Spinal cord (tissue), 10 donors: ENCODE measurements at places on chromosomes 1 and 21.

- DNase-seq, result no peak
Measured at GRCh38 chr1:91133248-91133647, 111.4 kb upstream of the ZNF644 start.

DNA sequence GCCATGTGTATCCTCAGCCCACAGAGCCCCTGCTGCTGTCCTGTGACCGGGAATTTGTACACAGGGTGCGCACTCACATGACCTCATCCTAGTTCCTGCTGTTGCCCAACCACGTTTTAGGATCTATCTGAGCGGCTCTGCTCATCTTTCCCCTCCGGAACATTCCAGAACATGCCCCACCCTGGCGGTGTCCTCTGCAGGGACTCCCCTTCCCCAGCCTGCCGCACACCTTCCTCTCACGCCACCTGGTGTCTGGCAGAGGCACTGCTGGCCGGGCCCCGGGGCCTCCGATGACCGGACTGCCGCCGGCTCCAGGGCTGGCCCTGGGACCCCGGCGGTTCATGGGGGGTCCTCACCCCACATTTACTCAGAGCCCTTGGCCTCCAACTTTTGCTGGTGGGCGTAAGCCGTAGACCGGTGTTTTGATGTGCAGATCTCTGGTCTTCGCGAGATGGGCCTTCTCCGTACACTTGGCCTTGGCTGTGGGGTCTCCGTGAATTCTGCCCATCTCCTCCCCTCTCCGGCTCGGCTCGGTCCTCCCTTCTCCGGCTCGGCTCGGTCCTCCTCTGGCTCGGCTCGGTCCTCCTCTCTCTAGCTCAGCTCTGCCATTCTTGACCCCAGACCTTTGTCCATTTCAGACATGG, 29.5 kb downstream of the ARHGEF16 start:
- DNase-seq, result peak; percentile 21

- no peak for DNase-seq
Measured at GRCh38 chr1:9589144-9589718, 520 bp downstream of the TMEM201 start.

DNA sequence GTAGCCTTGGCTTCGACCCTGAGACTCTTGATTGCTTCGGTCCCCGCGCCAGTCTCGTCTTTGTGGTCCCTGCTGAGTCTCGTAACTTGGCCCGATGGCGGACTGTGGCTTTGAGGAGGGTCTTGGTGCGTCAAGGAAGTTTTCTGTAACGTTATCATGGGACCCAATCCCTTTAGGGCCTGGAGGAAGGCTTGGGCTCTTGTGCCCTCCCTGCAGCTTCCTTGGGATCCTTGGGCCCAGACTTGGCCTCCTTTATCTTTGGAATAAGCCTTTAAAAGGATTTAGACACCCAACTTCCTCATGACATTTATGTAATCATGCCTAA, 371 bp downstream of the ZMPSTE24 start:
- DNase-seq, result peak; percentile 2

DNA sequence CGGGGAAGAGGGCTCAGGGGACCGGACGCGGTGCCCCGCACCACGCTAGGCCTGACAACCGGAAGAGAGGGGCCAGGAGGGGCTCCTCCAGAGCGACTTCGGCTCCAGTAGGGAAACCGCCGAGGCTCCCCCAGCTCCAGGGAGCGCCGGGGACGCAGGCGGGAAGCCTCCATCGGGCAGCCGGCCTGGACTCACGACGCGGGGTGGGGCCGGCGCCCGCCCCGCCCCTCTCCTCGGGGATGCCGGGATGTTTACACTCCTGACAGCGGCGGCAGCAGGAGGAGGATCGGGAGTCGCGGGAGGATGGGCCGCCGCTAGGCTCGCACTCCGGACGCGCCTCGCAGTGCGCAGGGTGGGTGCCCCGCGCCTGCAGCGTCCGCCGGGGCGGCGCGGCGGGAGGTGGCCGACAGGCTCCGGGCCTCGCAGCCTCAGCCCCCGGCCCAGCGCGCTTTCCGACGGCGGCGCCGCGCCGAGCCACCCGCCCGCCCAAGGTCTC, at the start of gene NEK7:
Gene NEK7, plus strand, starts transcription at position 254 of the 496 bp plus-strand sequence. CDS start 75,583 bp downstream, outside the sequence.
- DNase-seq, result no peak

GRCh38 chr1:183711741-183712361, 58.7 kb upstream of the APOBEC4 start:
- DNase-seq, result peak; percentile 66

DNA sequence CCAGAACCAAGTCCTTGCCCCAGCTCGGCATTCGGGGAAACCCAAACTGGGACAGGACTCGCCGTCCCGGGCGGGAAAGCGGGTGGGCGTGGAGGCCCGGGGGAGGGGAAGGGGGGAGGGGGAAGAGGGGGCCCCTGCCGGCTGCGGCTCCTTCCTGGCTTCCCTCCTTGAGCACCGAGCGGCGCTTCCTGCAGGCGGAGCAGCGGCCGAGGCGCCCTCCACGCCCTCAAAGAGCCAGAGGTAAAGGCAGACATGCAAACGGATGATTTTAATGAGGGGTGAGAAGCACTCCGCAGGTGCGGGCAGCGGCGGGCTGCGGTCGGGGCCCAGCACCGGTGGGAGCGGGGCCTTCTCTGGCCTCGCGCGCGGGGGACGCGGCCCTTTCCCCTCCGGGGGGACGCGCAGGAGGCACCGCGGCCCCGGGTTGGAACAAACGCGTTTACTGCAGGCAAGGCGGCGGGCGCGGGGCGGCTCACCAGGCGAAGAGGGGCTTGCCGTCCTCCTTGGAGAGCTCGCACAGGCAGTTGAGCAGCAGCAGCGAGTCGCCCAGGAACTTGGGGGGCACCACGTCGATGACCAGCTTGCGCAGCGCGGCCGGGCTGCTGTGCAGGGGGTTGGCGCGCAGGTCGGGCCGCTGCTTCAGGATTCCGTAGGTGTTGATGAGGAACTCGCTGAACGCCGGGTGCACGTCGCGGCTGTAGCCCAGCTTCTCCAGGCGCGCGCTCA, 5.7 kb upstream of the FTCD start:
- DNase-seq, result no peak

- DNase-seq, result no peak
Measured at GRCh38 chr1:1975535-1975934, 28.1 kb downstream of the CFAP74 start.

- no peak for DNase-seq
Measured at GRCh38 chr1:10271090-10271489, 60.7 kb downstream of the KIF1B start.

DNA sequence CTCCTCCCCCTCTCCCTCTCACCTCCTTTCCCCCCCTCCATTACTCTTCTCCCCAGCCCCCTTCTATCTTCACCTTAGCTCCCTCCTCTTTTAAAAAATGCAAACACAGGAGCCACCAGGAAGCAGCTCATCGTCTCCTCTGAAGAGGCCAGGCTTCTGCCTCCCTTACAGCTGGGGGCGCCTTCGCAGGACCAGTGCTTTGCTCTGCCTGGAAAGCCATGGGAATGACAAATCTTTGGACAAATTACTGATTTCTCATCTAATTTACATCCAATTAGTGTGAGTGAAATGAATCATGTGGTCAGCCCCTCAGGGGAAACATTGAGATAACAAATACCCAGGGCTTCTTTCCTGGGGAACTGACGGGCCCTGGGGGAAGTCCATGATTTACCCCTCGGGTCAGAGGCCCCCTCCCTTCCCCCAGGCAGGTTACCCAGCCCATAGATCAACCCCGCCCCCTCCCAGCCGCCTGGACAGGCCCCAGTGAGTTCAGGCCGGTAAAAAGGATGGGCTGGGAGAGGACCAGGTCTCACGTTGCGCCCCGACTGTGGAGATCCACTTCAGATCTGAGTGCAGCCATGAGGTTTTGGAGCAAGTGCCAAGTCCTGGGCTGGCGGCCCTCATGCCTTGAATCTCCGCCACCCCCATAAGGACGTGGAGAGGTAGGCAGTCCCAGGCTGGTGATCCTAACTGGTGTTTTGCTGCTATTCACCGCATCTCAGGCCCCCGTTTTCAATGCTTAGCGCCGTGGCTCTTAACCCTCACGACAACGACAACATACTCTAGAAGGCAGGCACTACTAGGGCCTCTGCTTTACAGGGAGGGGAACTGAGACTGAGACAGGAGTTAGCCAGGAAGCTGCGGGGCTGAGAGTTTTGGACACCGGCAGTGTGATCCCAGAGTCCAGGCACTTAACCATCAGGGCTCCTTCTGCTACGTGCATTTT, 300.8 kb downstream of the RRAGC start:
- DNase-seq, result no peak

DNA sequence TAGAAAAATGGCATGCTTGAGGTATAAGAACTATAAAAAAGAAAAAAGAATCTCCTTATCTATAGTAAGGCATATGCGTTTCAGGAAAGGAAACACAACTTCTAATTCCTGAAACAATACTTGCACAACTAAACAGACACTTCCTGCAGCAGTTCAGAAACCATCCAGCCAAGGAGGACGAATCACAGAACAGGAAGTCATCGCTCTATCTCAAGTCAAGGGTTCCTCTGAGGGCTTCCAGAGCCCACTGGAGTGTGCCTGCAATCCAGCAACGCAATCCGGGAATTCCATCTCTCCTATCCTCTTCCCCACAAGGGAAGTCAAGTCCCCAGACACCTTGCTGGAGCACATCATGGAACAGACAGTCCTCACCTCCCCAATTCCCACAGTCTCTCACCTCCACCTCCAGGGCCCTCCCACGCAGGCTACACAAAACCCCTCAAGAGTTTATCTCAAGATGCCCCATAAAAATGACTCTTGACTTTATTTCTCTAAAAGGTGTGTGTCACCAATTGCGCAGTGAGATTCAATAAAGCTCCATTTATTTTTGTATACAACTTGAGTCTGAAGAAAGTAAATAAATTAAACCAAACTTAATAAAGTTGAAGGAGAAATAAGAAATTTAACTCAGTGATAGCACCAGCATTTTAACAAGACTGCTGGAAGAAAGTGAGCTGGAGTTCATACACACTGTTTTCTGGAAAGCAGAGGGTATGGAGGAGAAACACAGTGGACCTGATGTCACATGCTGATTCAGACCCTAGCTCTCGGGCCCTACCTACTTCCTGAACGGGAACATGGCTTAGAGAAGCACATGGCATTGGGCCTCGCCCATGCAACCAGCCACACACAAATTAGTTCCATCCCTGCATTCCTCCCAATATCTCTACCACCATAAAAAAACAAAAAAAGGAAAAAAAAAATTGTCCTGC, 39.9 kb downstream of the SIPA1L2 start:
- no peak for DNase-seq

- DNase-seq, result peak; percentile 1
Measured at GRCh38 chr1:111161843-111162487, 21.9 kb downstream of the CEPT1 start.

DNA sequence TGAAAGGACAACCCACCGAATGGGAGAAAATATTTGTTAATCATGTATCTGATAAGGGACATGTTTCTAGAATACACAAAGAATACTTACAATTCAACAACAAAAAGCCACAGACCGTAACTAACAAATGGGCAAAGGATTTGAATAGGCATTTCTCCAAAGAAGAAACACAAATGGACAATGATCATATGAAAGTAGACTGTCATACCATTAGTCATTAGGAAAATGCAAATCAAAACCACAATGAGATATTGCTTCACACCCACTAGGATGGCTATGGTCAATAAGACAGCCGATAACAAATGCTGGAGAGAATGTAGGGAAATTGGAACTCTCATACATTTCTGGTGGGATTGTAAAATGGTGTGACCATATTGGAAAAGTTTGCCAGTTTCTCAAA, 367.2 kb upstream of the SGIP1 start:
- DNase-seq, result no peak

DNA sequence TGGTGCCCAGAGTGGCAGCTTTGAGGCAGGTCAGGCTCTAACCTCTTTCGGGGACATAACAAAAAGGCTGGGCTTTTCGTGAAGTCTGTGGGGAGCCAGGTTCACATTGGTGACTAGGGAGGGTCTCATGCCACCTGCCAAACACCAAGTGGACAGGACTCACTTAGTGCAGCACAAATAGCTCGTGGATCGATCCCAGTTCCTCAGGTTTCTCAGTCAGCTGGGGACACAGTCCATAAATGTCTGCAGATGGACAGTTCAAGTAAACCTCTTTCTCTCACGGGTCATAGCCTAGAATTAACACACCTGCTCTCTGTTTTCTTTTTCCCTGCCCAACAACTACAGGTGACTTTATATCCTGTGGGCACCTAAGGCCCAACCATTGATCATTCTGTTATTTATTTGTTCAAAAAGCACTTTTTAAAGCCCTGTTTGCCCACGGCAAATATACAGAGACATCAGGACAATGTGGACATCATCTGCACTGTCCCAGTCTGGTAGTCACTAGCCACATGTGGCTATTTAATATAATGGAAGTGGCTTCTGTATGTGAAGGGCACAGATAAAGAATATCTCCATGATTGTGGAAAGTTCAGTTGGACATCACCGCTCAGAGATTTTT, 53.5 kb downstream of the CAPN2 start:
- no peak for DNase-seq

GRCh38 chr1:58045094-58045705, 501.3 kb downstream of the OMA1 start:
- DNase-seq, result no peak

GRCh38 chr1:114097109-114097508, 56.6 kb downstream of the SYT6 start:
- no peak for DNase-seq

- no peak for DNase-seq
Measured at GRCh38 chr1:221327954-221328353, 413.9 kb downstream of the DUSP10 start.

DNA sequence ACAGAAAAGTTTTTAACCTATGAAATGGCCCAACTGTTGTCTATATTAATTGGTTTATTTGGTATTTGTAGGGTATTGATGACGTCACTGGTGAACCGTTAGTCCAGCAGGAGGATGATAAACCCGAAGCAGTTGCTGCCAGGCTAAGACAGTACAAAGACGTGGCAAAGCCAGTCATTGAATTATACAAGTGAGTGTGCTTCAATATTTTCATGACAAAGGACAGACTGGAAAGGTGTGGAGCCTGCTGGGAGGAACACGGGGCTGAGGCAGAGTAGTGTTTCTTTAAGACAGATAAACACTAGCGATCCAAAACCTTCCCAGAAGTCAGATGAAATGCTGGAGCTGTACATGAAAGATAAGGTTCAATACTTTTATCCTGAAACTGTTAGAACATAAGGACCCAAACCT, 76.7 kb downstream of the AK4 start:
- no peak for DNase-seq

GRCh38 chr1:228150120-228150460, 360 bp downstream of the GJC2 start:
- DNase-seq, result no peak

DNA sequence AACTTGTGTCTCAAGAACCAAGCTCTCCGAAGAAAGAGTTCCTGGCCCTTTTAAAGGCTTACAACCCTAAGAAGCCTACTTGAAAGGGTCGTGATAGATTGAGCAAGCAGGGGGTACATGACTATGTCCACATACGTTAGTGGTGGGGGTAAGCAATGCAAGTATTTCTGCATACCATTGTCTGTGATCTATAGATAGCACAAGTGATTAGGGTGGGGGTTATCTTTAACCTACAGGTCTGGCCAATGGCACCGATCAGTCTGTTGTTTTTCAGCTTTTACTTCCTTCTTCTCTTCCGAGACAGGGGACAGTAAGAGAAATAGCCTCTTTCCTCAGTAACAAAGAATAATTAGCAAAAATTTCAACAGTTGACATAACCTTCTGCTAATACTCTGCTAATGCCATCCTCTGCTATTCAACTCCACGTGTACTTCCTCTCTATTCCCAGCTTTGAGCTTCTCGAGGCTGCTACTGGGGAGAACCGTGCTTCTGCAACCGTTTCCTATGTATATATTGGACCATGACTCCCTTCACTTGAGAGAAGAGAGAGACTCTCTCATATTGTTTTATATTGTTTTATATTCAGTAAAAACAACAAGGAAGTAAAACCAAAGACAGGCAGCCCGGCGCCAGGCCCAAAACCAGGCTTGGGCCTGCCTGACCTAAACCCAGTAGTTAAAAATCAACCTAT, 727.7 kb upstream of the NCAM2 start:
- DNase-seq, result no peak

- DNase-seq, result no peak
Measured at GRCh38 chr1:77283701-77284425, 2.0 kb downstream of the AK5 start.
